C1 segment of cervical spinal cord (tissue), 14 donors: ENCODE measurements at places on chromosomes 1 and 21.
A peak's percentile ranks its signal among the peaks of the same experiment; 100 is the strongest.

- DNase-seq: no peak
Observed at GRCh38 chr21:38272215-38272614, 15.4 kb downstream of the KCNJ15 start.

DNA sequence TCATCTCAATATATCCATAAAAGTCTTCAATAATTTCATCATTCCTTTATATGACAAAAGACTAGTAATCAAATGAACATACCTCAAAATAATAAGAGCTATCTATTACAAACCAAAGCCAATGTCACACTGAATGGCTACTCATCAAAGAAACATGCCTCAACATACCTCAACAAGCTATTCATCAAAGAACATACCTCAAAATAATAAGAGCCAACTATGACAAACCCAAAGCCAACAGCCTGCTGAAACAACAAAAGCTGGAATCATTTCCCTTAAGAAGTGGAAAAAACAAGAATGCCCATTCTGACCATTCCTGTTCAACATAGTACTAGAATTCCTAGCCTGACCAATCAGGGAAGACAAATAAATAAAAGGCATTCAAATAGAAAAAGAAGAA is 1373.7 kb downstream of the BRINP3 start:
- DNase-seq: no peak

- no peak for DNase-seq
Observed at GRCh38 chr21:40732253-40733023, 114.5 kb downstream of the DSCAM start.

- DNase-seq: no peak
Observed at GRCh38 chr1:205301842-205302588, 19.5 kb downstream of the NUAK2 start.

GRCh38 chr1:173474097-173474779 is 2.9 kb upstream of the PRDX6 start:
- DNase-seq: peak; percentile 34

DNA sequence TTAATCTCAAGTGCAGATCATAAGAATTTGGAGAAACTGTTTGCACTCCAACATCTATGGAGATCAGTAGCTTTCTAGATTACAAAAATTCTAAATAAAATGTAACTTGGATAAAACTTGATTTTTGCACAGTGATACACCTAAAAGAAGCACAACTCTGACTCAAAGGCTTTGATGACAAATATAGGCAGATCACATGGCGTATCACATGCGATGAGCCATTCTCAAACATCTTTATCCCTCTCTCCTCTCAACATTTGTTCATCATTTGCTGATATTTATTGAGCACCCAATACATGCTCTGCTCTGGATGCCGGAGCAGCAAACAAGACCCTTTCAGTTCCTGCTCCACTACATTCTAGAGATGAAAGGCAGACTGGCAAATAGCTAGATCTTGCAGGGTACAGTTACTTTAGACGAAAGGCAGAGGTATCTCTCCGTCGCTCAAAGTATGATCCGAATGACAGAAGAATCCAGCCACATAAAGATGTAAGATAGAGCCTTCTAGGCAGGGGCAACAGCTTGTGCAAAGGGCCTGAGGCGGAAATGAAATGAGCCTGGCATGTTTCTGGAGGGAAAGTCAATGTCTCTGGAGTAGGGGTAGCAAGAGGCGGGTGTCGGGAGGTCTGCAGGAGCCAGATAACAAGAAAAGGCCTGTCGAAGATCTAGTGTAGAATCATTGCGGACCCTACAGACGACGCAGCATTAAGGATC is 145.8 kb upstream of the ERRFI1 start:
- no peak for DNase-seq

GRCh38 chr1:181972256-181972655 is 89.3 kb downstream of the ZNF648 start:
- no peak for DNase-seq

DNA sequence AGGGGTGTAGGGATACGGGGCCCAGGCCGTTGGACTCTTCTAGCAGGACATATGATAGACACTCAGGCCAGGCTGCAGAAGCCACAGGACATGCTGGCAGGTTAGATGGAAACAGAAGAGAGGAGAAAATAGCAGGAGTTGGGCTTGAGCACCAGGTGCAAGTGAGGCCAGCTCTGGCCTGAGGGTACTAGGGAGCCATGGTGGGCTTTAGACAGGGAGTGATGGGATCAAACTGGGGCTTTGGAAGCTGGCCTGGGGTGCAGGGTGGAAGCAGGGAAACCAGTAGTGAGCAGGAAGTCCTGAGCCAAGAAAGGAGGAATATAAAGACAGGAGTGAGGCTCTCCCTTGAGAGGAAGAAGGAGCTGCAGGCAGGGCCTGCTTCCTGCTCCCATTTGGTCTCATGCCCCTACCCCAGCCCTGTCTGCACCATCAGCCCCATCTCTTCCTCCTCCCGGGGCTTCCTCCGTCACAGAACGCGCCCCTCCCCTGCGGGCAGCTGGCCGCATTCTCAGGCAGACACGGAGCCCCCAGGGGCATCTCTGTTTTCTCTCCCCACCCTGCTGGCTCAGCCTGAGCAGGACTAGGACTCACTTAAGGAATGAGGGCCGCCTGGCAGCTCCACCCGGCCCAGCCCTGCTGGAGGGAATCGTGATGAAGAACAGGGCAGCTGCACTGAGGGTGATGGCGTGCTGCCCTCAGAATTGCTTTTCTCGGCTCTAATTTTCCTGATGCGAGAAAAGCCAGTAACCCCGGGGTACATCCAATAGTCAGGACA is 165.5 kb upstream of the TMEM51 start:
- no peak for DNase-seq

DNA sequence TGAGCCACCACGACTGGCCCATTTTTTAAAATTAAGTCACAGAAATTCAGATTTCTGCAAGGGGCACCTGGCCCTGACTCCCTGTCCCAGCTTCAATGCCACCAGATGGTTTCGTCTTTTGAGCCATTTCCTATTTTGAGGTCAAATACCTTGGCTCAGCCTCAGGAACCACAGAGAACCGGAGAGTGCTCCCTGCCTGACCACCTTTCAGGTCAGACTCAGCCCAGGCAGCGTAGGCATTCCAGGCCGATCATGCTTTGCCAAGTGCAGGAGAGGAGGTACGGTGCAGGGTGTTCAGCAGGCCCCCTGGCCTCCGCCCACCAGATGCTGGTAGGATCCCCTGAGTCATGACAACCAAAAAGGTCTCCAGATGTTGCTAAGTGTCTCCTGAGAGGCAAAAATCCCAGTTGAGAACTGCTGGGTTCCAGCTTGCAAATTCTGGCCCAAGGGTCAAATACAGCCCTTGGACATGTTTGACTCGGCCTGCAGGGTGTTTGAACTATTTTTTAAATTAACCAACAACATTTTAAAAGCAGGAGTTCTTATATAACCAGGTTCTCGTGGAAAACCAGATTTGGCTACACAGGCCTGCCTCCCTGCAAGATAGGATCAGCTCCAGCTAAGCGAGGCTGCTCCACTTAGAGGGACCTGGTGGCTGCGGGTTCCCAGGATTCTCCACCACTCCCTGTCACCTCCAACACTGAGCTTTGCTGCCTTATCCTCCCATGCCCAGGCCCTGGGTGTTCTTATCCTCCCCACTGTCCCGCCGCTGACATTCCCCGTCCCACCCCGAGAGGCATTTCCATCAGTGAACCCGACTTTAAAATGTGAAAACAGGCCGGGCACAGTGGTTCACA is 61.9 kb upstream of the TARDBP start:
- DNase-seq: no peak

- DNase-seq: no peak
Observed at GRCh38 chr1:27864264-27864895, 8.0 kb upstream of the THEMIS2 start.

- no peak for DNase-seq
Observed at GRCh38 chr1:54425152-54425584, 19.0 kb upstream of the SSBP3 start.

- DNase-seq: no peak
Observed at GRCh38 chr21:40186045-40186444, 318.8 kb downstream of the PCP4 start.

- no peak for DNase-seq
Observed at GRCh38 chr1:200530623-200531261, 89.8 kb downstream of the KIF14 start.

DNA sequence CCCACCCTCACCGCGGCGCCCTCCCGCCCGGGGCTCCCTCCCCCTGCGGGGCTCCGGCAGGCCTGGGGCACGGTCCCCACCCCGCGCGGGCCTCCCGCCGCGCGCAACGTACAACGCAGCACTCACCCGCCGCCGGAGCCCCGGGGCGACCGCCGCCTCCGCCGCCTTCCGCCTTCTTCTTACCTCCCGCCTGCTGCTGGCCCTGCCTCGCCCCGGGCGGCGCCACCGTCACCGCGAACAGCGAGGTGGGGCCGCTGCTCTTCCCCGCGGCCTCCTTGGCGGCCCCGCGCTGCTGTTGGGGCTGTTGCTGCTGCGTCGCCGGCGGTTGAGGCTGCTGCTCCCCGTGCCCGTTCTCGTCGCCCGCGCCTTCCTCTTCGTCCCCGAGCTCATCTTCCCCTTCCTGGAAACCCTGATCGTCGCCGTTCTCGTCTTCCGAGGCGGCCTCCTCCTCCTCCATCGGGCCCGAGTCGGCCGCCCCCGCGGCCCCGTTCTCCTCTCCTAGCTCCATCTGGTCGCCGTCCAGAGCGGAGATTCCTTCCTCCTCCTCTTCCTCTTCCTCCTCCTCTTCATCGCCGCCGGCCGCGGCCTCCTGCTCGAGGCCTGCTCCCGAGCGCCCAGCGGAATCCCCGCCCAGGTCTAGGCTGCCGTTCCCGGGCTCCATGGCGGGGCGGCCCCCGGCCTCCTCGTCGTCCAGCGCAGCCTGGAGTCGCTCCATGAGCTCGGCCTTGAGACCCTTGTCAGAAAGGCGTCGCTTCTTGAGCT is 671 bp downstream of the HNRNPU start:
- no peak for DNase-seq

DNA sequence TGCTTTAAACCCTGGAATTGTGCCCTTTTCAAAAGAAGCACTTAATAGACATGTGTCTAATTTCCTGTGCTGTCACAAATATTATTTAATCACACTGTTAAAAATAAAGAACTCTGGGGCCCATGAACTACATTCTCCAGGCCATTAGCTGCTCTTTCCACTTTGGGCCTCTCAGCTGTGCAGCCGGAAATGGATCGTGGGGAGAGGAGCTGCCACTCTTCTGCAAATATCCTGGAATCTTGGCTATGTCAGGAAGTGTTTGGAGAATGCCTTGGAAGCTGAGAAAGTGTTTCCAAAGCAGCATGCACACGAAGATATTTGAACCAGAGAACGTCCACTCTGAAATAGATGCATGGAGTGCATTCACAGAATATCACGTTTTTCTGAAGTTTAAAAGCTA is 27.5 kb upstream of the VPS26C start:
- no peak for DNase-seq

GRCh38 chr1:7940745-7941436 is at the start of gene TNFRSF9:
Gene TNFRSF9 (minus strand): TSS chr1:7940839. CDS start chr1:7939994, 845 bp downstream.
- DNase-seq: no peak

- no peak for DNase-seq
Observed at GRCh38 chr1:206050655-206051235, 2.2 kb upstream of the RHEX start.

DNA sequence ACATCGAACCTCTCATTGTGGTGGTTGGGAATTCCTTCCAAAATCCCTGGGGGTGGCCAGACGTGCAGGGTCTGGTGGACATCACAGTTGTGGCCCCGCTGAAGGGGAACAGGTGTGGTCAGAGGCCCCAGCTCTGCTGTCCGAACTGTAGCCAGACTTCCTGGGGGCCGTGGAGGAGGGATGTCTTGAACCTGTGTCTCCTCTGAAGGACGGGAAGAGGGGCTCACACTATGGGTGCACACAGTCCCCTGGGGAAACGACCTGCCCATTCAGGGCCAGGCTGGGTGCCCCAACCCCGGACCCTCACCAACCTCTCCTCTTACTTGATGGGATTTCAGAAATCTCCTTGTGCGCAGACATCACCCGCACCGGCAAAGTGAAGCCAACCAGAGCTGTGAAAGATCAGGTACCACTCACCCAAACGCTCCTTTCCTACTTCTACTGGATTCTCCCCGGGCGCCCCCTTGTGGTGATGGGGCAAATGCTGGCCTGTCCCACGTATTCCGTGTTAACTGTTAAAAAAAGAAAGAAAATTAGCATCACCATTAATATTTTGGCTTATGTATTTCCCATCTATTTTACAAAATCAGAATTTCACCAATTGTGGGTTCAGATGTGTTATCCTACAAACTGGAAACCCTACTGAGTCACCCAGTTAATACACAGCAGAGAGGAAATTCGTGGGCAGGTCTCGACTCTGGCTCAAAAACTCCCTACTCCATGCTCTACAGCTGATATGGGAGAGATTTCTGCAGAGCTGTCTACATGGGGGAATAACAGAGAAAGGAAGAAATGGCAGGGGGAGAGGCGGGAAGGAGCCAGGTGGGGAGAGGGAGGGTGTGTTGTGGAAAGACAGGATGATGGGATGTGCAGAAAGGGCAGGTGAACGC is 28.1 kb downstream of the PADI4 start:
- DNase-seq: no peak

- no peak for DNase-seq
Observed at GRCh38 chr1:69733061-69733460, 165.3 kb downstream of the LRRC7 start.

DNA sequence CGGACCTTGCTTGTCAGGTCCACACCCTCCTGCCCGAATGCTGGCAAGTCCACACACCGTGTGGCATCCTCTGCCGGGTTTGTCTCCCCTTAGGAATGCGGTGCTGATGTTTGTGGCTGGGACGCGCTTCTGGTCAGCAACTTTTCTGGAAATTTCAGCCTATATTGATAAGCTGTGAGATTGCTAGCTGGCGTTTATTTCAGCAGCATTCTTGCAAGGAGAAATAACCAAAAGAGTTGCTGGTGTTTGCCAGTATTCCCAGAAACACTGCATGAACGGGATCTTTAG is 601 bp downstream of the CEPT1 start:
- no peak for DNase-seq

DNA sequence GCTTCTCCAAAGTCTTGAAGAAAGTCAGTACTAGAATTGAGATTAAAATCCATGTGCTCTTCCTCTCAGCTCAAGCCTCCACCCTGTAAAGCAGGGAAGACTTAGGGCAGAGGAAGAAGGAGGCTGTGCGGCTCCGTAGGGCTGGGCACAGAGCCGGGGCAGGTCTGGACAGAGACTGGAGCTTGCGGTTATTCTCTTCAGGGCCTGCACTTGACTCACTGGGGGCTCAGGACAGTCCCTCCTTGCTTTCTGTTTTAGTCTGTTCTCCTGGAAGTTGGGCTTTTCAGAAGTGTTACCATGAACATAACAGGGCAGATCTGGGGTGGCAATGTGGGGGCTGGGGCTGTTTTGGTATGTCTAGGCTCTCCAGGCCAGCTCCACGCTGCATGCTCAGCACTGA is 21.6 kb upstream of the TRABD2B start:
- no peak for DNase-seq

- no peak for DNase-seq
Observed at GRCh38 chr1:31939484-31940329, 1.5 kb upstream of the PTP4A2 start.

DNA sequence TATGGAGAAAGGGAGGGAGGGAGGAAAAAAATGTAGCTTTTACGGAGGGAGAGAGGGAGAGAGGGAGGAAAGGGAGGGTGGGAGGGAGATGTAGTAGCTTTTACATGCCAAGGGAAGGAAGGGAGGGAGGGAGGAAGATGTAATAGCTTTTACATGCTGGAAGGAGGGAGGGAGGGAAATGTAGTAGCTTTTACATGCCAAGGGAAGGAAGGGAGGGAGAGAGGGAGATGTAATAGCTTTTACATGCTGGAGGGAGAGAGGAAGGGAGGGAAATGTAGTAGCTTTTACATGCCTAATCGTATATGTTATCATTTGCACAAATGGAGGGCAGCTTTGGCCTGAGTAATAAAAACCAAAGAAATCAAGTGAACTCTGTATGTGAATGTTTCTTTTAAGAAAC is 35.6 kb downstream of the EEIG2 start:
- no peak for DNase-seq
